ENCODE measurements at places on chromosomes 4 and X.

DNA sequence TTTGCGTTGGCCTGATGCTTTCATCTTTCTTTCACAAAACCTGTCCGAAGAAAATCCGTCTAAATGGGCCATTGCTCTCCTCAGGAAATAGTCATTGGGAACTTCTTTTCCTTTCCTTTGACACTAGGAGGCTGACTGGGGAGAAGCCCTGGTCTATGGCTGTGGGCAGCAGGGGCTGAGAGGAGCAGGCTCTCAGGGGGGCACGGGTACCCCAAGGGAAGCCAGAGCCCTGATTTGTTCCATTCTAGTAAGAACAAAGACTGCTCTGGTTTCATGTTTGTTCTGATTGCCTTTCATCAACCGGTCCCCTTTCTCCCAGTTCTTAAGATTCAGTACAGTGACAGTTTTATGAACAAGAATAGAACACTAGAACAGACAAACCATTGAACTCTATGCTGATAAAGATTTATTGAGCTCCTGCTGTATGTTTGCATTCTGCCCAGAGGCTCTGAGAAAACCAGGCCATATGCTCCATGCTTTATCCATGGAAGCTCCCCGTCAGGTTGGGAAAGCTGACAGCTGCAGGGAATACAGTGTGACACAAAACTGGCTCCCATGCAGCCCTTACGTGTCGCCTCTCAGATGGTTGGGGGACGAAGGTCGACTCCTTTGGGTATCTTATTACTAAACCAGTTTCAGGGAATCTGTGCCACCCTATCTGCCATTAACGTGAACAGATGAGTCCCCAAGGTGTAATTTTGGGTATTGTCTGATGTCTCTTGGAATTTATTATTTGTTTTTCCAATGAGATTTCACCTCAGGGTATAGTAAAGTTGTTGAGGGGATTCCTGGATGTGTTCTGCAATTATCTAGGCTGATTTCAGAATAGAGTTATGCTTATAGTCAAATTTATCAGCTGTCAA, 72.4 kb upstream of the MSANTD1 start:
- DNase-seq, result no peak

DNA sequence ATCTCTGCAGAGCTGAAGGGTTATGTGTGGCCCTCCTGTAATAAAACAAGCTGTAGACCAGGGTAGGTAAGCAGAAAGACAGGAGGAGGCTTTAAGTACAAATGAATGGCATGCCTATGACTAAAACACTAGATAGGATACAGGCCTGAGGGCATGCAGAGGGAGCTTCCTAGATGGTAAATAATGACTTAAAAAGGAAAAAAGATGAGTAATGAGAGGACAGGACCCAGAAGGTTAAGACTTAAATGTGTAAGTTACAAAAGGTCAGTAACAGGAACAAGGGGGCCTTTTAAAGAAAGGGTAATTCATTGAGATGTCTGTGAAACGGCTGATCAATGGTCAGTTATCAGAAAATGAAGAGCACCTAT, 194.8 kb downstream of the SOWAHB start:
- DNase-seq, result no peak

DNA sequence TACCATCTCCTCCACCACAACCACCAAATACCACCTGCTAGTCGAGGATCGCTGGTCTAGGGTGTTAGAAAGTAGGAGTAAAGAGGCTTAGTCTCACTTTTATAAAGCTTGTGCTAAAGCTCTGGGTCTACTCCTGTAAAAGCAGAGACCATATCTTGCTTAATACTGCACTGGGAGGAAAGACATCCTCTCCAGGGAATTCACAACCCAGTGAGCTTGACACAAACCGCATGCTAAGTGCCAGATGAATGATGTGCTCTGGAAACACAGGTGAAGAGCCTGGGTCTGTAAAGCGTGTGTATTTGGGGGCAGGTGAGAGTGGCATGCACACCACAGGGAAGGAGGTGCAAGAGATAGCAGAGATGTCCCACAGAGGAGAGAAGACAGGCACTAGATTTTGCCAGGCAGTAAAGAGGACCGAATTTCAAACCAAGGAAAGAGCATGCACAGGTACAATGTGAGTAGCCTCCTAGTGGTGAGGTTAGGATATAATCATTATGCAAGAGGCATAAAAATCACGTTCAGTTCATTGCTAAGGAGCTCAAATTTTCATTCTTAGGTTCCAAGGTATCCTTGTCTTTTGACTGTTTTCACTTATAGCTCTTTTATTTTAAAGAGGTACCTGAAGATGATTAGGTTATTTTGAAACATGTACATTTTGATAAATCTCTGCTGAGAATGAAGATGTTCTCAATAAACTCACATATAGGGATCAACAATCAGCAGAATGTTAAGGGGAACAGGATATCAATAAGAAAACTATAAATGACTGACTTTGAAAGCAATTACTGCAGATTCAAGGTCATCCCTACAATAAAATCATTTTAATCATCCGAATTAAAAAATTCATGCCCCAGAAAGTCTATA, 20.7 kb downstream of the TAPT1 start:
- peak; percentile 60 for DNase-seq

DNA sequence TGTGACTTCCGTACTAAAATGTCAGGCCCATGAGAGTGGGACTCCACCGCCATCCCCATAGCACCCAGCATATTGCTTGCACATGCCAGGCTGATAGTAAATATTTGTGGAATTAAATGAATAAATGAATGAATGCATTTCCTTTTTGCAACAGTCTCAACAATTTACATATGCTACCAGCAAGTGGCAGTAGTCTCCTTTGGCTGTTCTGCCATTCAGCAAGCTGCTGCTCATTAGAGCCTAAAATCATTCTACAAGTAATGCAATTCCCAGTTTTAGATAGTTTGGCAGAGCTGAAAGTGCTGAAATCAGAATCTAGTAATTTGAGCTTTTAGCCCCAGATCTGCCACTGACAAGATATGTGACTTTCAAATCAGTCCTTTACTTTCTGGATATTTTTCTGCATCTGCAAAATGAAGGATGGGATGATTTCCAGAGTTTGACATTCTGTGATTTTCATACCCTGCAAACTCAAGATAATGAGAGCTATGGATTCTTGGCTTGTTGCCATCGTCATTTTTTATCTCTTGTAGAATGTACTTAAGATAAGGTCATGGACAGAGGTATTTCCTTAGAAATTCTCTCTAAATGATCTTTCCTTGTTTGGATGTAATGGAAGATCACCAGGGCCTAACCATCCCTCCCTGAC, 35.7 kb upstream of the INTS6L start:
- peak; percentile 59 for DNase-seq

GRCh38 chrX:14398725-14399124, 130.6 kb upstream of the GLRA2 start:
- no peak for DNase-seq

DNA sequence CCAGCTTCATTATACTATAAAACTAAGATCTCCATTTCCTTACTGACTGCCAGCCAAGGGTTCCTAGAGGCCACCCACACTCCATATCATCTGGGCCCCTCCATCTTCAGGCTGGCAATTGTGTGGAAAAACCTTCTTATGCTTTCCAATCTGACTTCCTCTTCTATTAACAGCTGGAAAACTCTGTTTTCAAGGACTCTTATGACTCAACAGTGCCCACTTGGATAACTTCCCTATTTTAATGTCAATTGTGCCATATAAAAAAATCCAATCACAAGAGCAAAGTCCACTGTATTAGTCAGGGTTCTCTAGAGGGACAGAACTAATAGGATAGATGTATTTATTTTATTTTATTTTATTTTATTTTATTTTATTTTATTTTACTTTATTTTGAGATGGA, 41.0 kb upstream of the CPEB2 start:
- DNase-seq, result peak; percentile 9

DNA sequence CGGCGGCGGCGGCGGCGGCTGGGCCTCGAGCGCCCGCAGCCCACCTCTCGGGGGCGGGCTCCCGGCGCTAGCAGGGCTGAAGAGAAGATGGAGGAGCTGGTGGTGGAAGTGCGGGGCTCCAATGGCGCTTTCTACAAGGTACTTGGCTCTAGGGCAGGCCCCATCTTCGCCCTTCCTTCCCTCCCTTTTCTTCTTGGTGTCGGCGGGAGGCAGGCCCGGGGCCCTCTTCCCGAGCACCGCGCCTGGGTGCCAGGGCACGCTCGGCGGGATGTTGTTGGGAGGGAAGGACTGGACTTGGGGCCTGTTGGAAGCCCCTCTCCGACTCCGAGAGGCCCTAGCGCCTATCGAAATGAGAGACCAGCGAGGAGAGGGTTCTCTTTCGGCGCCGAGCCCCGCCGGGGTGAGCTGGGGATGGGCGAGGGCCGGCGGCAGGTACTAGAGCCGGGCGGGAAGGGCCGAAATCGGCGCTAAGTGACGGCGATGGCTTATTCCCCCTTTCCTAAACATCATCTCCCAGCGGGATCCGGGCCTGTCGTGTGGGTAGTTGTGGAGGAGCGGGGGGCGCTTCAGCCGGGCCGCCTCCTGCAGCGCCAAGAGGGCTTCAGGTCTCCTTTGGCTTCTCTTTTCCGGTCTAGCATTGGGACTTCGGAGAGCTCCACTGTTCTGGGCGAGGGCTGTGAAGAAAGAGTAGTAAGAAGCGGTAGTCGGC, 528 bp downstream of the FMR1 start:
- DNase-seq, result peak; percentile 60

- DNase-seq, result no peak
Observed at GRCh38 chr4:88244816-88245579, 39.4 kb downstream of the PPM1K start.

GRCh38 chr4:4922441-4922840, 63.0 kb downstream of the MSX1 start:
- DNase-seq, result no peak

DNA sequence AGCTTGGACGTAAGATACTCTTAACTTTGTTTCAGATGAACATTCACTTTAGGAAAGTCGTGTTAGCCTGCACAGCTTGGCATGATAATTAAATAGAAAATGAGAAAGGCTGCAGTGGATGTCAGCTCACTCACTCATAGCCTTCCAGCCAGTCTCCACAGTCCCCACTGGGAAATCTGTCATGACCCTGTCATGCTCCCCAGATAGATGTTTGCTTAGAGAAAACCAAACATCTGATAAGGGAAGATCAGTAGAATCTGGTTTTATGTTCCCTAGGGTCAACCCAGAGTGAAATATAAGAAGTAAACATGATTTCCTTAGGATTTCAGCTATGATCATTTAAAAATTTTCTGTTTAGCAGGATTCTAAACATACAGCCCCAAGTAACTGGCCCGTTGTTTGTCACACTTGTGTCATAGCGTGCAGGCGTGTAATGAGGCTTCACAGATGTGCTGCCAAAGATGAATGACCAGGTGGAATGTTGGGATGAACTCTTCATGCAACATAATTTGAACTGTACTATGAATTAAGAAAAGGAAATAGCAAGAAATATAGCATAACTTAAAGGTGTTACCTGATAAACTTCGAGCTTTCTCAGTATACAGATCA, 180.1 kb downstream of the BANK1 start:
- DNase-seq, result no peak

DNA sequence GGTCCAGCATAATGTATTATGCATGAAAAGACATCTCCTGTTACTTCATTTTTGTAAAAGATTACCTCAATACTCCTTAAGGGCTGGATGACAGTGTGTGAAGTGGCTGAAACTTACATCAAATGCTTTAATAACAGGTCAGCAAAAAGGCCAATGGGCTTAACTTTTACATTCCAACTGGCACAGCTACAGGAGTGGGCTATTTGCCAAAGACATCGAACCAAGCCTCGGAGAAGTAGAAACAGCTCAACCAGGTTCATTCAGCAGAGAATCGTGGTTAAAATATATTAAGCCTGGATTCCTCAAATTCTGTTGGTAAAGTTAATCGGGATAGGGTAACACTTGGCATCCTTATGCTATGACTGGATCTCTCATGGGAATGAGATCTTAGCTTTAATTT, 639.7 kb downstream of the TRIML1 start:
- no peak for DNase-seq

- DNase-seq, result no peak
Observed at GRCh38 chr4:85114526-85114925, 148.0 kb upstream of the WDFY3 start.

DNA sequence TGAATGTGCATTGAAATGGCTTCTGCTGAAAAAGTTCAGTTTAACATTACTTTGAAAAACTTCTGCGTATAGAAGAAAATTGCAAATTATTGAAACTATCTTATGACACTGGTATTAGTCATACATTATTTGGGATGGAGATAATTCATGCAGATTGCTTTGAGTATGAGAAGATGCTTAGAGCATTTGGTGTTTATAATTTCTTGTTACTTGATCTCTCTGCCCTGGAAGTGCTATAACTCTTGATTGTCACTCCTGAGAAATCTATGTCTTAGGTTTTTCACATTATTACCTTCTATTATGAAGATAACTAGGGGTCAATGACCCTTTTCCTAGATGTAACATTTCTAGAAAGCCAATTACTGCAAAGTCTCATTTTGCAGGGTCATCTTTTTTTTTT, 36.4 kb downstream of the TMEM131L start:
- DNase-seq, result no peak

DNA sequence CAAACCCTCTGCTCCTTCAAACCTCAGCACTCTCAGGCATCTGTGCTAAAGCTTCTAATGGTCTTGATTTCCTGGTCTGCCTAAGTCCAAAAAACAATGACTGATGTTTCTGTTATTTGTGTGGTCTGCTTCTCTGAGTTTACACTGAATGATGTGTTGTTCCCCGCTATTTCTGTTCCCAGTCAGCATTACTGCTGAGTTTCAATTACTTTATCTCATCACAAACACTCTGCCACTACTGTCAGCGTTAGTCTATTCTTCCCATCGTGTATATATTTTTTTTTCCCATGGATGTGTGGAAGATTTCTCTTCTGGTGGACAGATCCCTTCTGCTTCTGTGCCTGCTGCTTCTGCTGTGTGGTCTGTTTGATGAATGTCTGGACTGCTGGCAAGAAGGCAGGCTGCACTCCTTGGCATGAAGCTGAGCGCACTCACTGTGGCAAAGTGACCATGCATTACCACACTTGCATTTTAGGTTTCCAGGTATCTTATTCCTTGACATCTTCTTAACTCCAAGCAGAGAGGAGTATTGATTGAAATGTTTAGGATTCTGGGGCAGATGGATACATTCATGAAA, 106.9 kb upstream of the PAQR3 start:
- no peak for DNase-seq

All from NB4 (cell line).